Hematopoietic multipotent progenitor cell treated with erythropoietin and hydrocortisone succinate and interleukin-3 and kit ligand, for 8 days (in vitro differentiated cells): ENCODE measurements at places on chromosomes 4 and X.

DNA sequence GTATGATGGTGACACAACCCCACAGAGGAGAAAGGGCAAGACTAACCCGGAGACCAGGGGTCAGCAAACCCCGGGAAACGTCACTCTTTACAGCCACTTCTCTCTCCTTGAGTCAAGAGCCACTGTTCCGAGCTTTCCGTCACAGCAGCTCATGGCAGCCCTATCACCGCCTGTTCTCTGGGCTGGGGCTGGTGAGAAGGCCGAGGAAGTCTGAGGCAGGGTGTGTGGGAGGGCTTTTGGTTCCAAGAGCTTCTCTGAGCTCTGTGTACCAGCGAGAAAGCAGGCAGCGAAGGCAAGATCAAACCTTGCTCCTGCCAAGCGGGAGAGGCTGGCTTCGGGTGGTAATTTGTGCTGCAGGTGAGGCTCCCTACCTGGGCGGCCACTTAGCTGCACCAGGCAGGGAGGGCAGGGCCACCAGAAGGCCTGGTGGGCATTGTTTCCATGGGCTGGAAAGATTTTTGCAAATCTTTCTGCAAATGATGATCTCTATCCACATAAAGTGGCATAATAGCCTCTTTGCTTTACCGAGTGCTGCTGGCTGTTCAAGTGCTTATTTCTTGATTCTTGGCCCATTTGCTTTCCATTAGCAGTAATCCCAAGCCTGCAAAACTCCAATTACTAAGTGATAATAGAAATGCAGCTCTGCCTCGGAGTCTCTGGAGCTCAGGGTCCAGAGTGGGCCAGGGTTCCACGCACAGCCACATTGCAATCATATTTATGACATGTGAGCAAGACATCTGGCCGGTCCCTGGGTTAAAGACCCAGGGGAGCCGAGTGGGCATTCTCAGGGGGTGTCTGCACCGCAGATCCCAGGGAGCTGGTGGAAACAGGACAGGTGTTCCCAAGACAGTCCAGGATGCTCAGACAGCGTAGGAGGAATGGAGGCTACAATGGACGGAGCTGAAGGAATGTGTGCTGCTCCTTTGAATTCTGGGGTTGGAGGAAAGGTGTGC is 41.5 kb downstream of the DCTD start:
- DNase-seq, result no peak

- DNase-seq, result no peak
These were observed 30.4 kb downstream of the RPS3A start for GRCh38 chr4:151129796-151130195.

- no peak for DNase-seq
These were observed 9.4 kb upstream of the CLDN34 start for GRCh38 chrX:9957743-9958142.

- no peak for DNase-seq
These were observed 47.2 kb downstream of the GAK start for GRCh38 chr4:884896-885295.

DNA sequence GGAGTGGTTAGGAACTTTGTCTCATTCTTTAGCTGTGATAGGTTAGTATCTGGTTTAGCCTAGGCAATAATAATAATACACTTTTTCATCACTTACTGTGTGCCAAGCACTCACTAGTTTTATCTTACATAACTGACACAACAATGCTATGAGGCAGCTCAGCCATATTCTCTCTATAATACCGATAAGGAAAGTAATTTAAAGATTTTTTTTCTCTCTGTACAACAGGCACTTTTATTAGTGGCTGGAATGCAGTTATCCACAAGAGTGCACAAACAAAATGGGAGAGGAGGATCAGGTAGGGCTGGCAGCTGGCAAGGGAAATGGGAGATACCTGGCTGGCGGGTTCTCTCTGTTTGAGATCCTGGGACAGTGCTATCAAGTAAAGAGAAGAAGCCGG is 7.6 kb downstream of the RELL1 start:
- DNase-seq, result no peak

DNA sequence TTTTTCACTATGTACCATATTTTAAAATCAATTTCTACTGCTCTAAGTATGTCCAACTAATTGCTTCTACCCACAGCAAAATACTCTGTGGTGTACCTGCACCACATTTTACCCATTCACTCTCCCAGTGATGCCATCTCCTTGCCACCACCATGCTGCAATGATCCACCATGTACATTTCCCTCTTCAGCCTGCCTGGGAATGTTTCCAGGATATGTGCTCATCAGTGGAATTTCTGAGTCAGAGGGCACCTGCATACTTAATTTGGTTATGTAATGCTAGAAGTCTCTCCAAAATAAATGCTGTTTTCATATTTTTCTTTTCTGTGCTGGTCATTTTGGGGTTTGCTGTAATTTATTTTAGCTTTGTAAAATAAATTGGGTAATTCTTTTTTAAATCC is 33.2 kb upstream of the OCIAD2 start:
- no peak for DNase-seq

DNA sequence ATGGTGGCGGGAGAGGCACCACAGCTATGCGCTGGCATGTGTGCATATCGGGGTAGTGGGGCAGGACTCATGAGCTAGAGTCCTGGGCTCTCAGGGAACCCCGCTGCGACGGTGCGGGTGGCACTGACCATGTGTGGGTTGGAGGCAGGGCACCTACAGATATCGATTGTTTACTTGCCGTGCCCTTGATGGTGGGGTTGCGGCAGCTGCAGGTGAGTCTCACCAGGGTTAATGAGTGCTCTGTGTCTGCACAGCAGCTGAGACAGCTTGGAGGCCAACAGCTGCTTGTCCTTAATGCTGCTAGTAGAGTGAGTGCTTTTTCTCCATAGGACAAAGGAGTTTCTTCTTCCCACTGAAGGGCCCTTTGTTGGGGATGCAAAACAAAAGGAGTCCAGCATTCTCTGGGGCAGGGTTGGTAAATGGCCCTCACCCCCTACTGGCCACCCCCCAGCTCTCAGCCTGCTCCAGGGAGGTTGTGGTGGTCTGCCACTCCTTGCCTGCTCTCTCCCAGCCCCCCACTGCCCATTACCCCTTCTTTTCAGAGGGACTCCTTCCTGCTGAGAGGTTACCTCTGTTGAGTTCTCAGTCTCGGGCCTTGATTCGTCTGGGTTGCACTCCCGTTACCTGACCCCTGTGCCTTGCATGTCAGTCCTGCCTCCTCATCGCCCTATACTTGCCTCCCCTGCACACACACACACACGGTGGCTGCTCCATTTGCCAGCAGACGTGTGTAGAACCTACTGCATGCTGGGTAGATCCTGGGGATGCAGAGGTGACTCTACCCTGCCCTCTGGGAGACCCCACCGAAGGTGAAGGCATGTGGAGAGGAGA is 52.8 kb downstream of the TBC1D14 start:
- DNase-seq, result no peak

DNA sequence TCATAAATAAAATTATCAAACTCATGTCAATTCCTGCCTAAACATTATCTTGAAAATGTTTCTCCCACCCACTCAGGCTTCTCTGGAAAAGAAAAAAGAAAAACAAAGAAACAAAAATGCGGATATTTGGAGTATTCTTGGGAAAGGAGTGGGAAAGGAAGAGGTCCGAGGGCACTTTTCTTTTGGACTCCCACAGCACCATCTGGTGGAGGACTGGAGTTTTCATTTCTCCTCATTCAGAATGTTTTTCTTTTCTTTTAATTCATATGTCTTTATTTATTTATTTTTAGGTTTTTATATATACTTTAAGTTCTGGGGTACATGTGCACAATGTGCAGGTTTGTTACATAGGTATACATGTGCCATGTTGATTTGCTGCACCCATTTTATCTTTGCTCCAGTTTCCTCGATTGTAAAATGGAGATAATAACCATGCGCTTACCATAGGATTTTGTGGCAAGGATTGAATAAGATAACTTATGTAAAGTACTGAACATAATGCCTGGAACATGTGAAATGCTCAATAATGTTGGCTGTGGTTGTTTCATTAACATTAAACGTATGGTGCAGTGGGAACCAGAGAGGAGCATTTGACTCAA is 8.0 kb upstream of the KCNE5 start:
- DNase-seq, result peak; percentile 38

DNA sequence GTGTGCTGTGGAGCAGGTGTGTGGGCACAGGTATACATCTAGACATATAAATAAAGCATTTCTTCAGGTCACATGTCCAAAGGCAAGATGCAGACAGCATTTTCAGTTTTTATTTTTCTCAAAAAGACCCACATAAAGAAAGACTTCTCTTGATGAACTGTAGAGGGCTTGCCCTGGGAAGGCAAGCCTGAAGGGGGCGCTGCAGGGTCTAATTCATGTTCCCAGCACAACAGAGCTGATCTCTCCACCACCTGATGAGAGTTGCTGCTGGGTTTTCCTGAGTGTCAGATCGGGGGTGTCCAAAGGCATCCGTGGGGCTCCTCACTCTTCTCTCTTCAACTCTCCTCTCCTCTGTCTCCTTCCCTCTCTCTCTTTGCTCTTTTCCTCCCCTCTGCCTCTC is 26.6 kb downstream of the ADRA2C start:
- DNase-seq, result peak; percentile 15

- DNase-seq, result no peak
These were observed 454.0 kb upstream of the KLHL4 start for GRCh38 chrX:87063642-87064041.

DNA sequence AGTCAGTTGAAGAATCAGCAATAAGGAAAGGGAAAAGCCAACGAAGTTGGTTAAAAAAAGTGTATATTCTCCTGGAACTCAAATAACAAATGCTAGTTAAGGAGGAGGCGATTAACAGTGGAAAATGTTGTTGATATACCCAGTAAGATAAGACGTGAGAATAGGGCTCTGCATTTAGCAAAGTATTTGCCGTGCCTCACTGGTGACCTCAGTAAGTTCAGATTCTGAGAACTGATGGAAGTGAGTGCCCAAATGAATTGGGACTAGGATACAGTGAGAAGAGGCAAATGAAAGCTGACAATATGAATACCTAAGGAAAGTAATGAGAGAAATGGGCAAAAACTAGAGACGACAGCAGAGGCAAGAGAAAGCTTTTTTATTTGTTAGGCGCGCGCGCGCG is 3.5 kb downstream of the TECRL start:
- DNase-seq, result no peak

- DNase-seq, result no peak
These were observed 224.0 kb downstream of the FAM47A start for GRCh38 chrX:33908074-33908473.

DNA sequence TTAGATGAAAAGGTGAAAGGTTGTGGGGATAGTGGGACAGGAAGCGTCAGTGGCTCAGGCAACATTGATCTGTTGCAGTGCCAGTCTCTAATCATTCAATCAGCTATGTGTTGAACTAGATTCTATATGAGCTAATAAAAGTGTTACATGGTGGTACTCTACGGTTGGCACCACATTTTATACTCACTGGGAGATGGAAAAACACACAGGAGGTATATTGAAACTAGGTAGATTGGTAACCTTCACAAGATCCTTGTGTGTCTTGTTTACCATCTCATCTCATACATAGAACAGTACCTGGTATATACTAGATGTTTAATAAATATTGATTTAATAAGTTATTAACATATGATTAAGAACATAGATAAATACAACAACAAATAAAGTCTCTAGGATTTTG is 152.7 kb downstream of the NAA11 start:
- no peak for DNase-seq

- DNase-seq, result peak; percentile 2
These were observed 9.6 kb downstream of the BMP15 start for GRCh38 chrX:50920132-50920531.

DNA sequence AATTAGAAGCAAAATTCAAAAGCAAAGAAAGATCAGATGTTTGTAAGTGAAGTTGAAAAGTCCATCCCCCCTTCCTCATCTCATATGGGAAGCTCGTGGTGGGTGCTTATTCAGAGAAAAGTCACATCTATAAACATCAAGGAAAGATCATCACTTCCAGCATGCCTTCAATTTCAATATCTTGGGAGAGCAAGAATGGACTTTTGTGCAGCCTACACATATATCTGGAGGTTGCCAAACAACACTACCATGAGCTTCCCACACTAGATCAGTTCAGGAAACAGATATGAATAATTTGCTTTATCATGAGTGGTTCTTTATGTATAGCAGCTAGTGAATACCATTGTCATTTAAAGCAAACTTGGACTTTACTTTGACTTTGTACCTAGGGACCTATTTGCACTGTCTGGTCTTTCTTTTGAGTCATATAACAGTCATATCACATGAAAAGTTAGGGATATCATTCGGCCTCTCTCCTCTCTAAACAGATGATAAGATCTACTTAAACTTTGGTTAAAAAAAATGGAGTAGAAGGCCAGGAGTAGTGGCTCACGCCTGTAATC is 5.6 kb upstream of the TBL1X start:
- DNase-seq, result no peak

- no peak for DNase-seq
These were observed 167.8 kb upstream of the NAP1L5 start for GRCh38 chr4:88865466-88865865.

GRCh38 chrX:128807367-128807766 is 715.9 kb downstream of the SMARCA1 start:
- DNase-seq, result no peak

DNA sequence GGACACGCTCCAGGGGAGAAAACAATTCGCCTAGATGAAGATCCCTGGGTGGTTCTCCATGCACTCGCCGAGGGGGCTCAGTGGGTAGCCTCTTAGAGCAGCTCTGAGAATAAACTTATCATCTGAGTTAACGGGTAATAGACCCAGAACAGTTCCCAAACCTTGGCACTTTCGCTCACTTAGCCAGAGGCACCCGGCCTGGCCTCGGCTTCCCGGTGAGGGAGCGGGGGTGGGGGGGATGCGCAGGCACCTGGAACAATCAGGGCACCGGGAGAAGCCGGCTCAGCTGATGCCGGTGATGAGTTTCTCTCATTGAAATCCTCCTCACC is 405 bp upstream of the ZAR1 start:
- no peak for DNase-seq

DNA sequence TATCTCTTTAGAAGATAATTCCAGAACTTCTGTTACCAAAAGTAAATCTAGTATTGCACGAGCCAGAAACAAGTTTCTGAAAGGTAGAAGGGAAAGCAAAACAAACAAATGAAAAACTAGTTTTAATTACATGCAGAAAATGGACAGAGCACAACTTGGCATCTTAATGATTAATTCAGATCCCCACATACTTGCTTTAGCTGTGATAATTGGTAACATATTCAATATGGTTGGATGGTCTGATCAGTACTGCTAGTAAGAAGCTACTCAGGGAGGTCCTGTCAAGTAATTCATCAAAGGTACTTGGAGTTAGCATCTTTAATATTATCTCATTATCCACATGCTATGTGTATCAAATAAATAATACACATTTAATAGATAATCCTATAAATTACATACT is 204.3 kb downstream of the TRAM1L1 start:
- no peak for DNase-seq

GRCh38 chr4:91734682-91735081 is 569.1 kb upstream of the GRID2 start:
- DNase-seq, result no peak

DNA sequence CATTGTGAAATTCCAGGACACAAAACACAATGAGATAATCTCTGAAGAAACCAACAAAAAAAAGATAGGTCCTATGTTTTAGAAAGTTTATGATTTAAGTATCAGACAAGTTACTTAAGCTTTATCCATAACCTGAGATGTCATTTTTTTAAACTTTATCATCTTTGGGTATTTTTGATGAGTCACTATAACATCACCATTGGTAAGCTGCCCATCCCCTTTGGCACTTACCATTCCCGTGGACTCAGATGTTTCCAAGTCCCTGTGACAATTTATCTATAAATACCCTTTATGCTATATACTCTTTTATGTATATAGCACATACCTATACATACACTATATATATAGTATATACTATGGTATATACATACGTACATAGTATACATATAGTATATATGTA is 198.9 kb upstream of the GEMIN8 start:
- no peak for DNase-seq
